Gastroesophageal sphincter (tissue), 4 donors: ENCODE measurements at places on chromosomes 5 and 9. TPM values are rescaled to one million over a fixed set of nuclear protein-coding genes. Genes with fewer than 3 reads are reported as not detected.

The CDC25C gene
- not detected for total RNA-seq

The F2RL1 gene
- total RNA-seq = 0.81 TPM

The RFESD gene
- total RNA-seq = 0.89 TPM

The FBXL7 gene
- total RNA-seq = 14.2 TPM

The CKMT2 gene
- total RNA-seq = 10.2 TPM

The TMEM8B gene
- total RNA-seq = 23.8 TPM

DNA sequence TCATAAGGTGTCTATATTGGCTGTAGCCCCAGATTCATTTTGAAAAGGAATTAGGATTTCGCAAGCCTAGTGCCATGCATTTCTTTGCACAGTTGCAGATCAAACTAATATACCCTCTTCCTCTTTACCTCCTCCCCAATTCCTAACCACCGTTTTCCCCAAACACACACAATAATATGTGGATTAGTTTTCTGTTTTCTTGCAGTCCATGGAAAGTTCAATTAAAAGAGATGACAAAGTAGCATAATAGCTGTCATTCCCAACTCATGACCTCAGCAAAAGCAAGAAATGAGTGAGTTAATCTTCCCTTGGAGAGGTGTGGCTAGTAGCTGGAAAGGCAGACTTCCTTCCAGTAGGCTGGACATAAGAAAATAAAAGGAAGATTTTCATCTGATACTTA is 349.1 kb downstream of the TMEM232 start:
- ATAC-seq = no peak

DNA sequence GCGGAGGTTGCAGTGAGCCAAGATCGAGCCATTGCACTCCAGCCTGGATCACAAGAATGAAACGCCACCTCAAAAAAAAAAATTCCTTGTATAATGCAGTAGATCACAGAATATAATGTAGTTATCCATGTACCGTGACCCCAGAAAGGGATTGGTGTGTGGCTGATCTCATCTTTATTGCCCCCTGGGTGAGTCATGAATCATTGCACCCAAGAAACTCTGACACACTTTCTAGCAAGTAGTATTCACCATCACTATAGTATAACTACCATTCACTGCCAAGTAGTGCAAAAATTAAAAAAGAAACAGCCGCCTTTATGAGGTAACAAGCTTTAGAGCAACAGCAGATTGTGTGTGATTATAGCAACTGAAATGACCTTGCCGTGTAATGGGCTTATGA is 23.7 kb upstream of the ANKH start:
- no peak for ATAC-seq

DNA sequence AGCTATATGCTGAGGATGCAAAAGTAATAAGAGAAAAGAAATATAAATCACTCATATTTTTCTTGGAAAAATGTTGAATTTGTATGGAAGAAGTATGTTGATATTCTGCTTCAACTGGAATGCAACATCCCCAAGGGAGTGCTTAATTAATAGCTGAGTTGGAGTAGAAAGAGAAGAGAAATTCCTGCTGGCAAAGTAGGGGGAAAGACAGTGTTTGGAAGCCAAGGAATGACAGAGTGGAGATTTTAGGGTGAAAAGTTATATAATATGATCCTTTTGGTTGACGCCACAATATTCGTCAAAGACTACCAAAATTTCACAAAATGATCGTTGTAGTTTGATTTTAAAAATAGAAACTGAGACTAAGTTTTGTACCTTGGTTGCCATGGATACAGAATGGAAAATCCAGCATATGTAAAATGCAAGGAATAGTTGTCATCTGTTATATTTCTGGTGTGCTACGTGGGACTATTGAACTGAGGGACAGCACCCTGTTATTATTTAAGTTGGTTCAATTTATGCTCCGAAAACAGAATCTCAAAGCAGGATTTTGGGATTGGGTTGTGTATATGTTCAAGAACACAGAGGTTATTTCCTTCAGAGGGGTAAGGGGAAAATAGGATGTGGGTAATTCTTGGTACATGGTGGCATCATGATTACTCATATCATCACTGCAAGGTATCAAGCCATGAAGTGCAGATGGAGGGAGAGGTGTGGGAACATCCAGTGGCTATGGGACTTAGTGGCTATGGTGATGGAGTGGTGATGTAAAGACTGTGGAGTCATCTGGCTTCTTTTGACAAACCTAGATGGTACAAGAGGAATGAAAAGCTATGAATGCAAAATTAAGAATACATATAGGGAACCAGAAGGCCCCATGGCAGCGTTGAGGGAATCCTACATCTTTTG is 61.0 kb downstream of the SUB1 start:
- ATAC-seq = no peak

DNA sequence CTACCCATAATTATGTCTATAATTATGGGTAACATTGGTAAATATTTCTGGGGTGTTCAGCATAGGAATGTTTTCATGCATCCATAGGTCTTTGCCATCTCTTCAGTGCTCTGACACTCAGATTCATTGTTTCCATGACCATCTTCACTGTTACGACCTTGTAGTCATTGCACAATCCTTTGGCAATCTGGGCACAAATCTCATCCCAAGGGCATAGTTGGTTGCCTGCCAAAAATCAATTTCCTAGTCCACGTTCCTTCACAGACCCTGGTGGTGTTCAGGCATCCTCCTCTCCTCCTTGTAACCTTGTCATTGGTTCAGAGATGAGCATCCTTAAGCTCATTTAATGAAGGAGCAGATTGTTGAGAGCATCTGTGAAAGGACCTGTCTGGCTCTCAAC is 1400.7 kb downstream of the CDH12 start:
- ATAC-seq = no peak

GRCh38 chr5:1761453-1761755 is 38.2 kb downstream of the MRPL36 start:
- no peak for ATAC-seq

- ATAC-seq = no peak
Measured at GRCh38 chr5:112310746-112311145, 108.3 kb downstream of the EPB41L4A start.

GRCh38 chr9:95506428-95506677 is 10.4 kb downstream of the PTCH1 start:
- no peak for ATAC-seq

DNA sequence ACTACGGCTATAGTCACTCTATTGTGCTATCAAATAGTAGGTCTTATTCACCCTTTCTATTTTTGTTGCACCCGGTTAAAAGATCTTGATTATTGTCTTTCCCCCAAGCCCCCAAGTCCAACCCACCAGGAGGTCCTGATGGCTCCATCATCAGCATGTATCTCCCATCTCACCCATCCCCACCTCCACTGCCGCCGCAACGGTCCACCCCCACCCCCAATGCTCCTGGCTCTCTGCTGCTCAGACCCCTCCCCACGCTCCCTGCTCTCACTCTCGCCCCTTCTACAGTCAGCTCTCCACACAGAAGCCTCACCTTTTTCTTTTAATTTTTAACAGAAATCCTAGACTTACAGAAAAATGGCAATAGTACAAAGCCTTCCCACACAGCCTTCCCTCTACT is 51.5 kb upstream of the SH3PXD2B start:
- ATAC-seq = no peak

GRCh38 chr9:130128251-130128650 is 44.0 kb upstream of the NCS1 start:
- ATAC-seq = no peak
